ENCODE measurements at places on chromosomes 12 and 14.

GRCh38 chr14:94225460-94226378 lies 51.6 kb downstream of the PPP4R4 start:
- no peak for DNase-seq

GRCh38 chr14:102323102-102323501 lies 3.6 kb downstream of the ZNF839 start:
- no peak for DNase-seq

DNA sequence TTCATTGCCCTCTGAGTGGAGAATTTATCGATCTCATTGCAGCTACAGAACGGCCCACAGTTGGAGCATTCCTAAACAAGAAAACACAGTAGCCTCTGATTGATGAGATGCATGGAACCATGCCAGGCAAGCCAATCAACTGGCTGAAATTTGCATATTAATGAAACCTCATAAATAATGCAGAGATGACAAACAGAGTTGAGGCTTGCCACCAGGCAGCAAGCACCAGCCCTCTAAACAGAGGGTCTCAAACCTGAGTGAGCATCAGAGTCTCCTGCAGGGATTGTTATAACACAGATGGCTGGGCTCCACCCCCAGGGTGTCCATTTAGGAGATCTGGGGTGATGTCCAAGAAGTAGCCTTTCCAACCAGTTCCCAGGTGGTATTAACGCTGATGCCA lies 60.9 kb upstream of the CMKLR1 start:
- no peak for DNase-seq

- no peak for DNase-seq
Observed at GRCh38 chr14:88312257-88312656, 10.8 kb downstream of the KCNK10 start.

GRCh38 chr12:89260841-89261637 lies 91.3 kb downstream of the DUSP6 start:
- DNase-seq: no peak

All from activated CD8-positive, alpha-beta memory T cell treated with anti-CD3 and anti-CD28 coated beads for 1 hour (primary cell).